Fibroblast of the aortic adventitia (primary cell): ENCODE measurements at places on chromosomes 2 and 18.

DNA sequence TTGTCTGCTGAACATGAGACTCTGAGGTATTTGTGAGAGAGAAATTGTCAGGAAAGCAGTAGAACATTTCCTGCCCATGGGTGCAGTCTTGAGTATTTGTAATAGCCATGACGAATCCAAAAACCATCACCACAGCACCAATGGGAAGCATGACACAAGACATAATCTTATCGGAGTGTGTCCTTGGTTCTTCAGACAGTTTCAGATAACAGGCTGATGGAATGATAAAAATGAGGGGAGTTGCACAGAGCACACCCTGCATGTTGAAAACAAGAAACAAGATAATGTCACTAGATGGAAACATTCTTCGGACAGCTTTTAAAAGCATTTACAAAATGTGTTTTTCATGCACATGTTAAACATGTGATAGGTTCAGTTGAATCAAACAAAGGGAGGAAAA lies 56.9 kb downstream of the SLC38A11 start:
- peak; percentile 91 for DNase-seq

DNA sequence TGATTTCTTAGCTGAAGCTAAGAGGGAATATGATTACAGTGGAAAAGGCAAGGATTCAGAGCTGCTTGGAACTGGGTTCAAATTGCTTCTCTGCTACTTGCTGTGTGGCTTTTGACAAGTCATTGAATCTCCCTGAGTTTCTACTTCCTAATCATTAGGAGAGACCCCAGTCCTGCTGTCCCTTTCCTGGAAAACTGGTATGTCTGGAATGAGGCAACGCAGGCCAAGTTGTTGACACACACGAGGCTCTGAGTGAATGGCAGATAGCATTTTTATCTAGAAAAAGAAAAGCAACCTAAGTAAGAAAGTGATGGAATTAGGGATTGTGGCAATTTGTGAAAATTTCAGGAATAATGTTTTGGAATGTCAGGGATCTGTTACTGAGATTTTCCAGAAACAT lies 123.6 kb downstream of the LPIN1 start:
- DNase-seq: no peak

GRCh38 chr18:6553234-6553900 lies 138.7 kb upstream of the L3MBTL4 start:
- no peak for DNase-seq

GRCh38 chr2:71792926-71793761 lies 339.8 kb downstream of the DYSF start:
- no peak for DNase-seq

DNA sequence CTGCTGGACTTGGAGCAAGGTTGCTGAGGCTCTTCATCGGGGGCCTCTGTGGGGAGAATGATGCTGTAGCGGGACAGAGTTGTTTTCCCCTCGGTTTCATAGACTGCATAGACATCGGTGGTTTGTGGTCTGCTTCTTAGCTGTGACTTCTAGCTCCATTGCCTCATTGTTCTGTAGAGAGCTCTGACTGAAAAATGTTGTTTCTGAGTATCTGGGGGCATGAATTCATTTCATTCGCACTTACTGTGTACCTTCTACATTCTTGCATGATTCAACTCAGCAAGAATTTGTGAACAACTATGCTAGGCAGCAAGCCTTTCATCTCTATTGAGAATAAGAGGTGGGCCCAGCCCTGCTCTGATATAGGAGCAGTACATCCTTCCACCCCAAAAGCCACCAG lies 406.8 kb downstream of the NBAS start:
- no peak for DNase-seq

- no peak for DNase-seq
Observed at GRCh38 chr2:120894966-120895365, 159.3 kb downstream of the GLI2 start.

- DNase-seq: peak; percentile 31
Observed at GRCh38 chr18:61980355-61980754, 87.5 kb upstream of the RNF152 start.
